ENCODE measurements at places on chromosomes 5 and 9.

GRCh38 chr9:133887540-133888047 is 104.5 kb downstream of the VAV2 start:
- ATAC-seq: no peak

DNA sequence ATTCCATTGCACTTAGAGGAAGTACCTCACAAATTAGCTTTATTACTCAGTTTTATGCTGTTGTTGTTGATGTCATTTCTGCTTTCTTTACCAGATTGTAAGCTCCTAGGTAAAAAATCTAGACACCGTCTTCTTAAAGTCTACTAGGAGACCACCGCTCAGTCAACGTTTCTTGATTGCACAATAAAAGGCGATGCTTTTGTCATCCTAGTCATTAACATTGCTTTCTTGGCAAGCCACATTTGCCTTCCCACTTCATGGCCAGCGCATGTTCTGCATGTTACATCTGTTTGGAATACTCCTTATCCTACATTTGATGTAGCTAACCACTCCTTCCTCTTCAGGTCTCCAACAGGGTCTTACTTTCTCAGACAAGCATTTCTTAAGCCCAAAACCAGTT is 464.0 kb upstream of the TUSC1 start:
- no peak for ATAC-seq

DNA sequence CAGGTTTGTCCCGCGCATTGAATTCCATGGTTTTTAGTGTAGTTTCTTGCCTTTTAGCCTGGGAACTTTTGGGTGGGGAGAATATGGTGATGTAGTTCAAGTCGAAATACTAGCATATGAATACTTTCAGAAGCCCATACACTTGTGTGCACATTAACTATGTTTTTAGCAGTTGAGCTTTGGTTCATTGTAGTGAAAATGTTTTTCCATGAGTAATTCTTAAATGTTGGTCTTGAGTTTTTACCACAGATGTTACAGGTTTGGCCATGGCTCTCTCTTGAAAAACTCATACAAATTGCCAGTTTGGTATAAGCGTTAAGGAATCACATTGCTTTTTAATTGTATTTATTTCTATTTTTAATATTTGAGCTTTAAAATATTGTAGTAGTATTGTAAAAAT is 45.6 kb downstream of the TRIO start:
- ATAC-seq: no peak

DNA sequence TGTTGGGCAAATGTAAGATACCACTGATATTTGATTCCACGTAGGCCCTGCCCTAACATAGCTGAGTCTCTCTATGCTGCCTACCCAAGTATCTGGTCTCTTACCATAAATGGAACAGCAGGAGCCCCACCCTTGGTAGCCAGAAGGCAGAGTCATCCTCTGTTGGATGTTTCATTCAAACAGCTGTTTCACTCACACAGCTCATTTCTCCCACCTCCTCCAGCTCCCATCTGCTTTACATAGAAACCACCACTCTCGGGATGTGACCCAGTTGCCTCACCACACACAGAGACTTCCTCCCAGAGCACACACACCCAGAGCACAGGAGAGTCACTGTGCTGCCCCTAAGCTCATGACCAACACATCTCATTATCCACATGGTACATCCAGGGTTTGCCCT is 165.3 kb downstream of the TMEM167A start:
- ATAC-seq: no peak

GRCh38 chr5:170273968-170274710 is 23.4 kb downstream of the LCP2 start:
- peak; percentile 13 for ATAC-seq

- ATAC-seq: no peak
Measured at GRCh38 chr9:69180670-69181069, 6.6 kb downstream of the TJP2 start.

GRCh38 chr5:122311961-122312590 is at the start of gene SNCAIP:
SNCAIP (plus strand) TSS chr5:122312237; CDS start chr5:122391135, 78,898 bp downstream.
- ATAC-seq: peak; percentile 32

- no peak for ATAC-seq
Measured at GRCh38 chr9:90836411-90837080, 34.9 kb downstream of the SYK start.

GRCh38 chr9:1050125-1050895 is at the start of gene DMRT2:
DMRT2 (plus strand) TSS chr9:1050357; CDS start chr9:1051614, 1,257 bp downstream.
- ATAC-seq: no peak

GRCh38 chr9:133779516-133780403 is 41.6 kb upstream of the SARDH start:
- ATAC-seq: no peak
